ENCODE measurements at places on chromosomes 5 and 9. TPM values are rescaled to one million over a fixed set of nuclear protein-coding genes. Genes with fewer than 3 reads are reported as not detected.

IL5 gene
- total RNA-seq: not detected

NUTM2G gene
- not detected for total RNA-seq

GPR21 gene
- not detected for total RNA-seq

CCDC152 gene
- total RNA-seq: 0.34 TPM

PGM5 gene
- total RNA-seq: 54.2 TPM

MYOT gene
- total RNA-seq: 753 TPM

ZNF300 gene
- total RNA-seq: 0.20 TPM

SLC6A3 gene
- total RNA-seq: not detected

CDH12 gene
- not detected for total RNA-seq

PHF24 gene
- total RNA-seq: 0.11 TPM

DAB2IP gene
- total RNA-seq: 66.2 TPM

IL13 gene
- not detected for total RNA-seq

CATSPER3 gene
- 1.8 TPM for total RNA-seq

RASGRF2 gene
- 5.1 TPM for total RNA-seq

FNIP1 gene
- 32.8 TPM for total RNA-seq

GHR gene
- 36.4 TPM for total RNA-seq

MTX3 gene
- 11.7 TPM for total RNA-seq

AGGF1 gene
- 13.4 TPM for total RNA-seq

SNX30 gene
- 2.3 TPM for total RNA-seq

SURF4 gene
- total RNA-seq: 69.4 TPM

CDX1 gene
- not detected for total RNA-seq

GLRA1 gene
- not detected for total RNA-seq

SNCB gene
- 0.91 TPM for total RNA-seq

SLC6A7 gene
- not detected for total RNA-seq

OTULINL gene
- 0.88 TPM for total RNA-seq

PDCD1LG2 gene
- 0.76 TPM for total RNA-seq

NUTM2F gene
- not detected for total RNA-seq

RETREG1 gene
- 203 TPM for total RNA-seq

KIF24 gene
- total RNA-seq: 0.54 TPM

GNA14 gene
- total RNA-seq: 1.1 TPM

OR13C5 gene
- total RNA-seq: not detected

PWWP2A gene
- 7.7 TPM for total RNA-seq

EIF4E1B gene
- total RNA-seq: not detected

LCNL1 gene
- total RNA-seq: 0.79 TPM

SLC27A6 gene
- not detected for total RNA-seq

TMEM252 gene
- not detected for total RNA-seq

FAM221B gene
- not detected for total RNA-seq

GRK6 gene
- 22.6 TPM for total RNA-seq

PCDHA13 gene
- total RNA-seq: not detected

GRXCR2 gene
- not detected for total RNA-seq

PLCXD3 gene
- 0.32 TPM for total RNA-seq

IL3 gene
- not detected for total RNA-seq

PCDHA8 gene
- total RNA-seq: not detected

C9orf50 gene
- not detected for total RNA-seq

LPAR1 gene
- 6.1 TPM for total RNA-seq

EXD3 gene
- 10.1 TPM for total RNA-seq

SSBP2 gene
- 36.7 TPM for total RNA-seq

DMXL1 gene
- 15.7 TPM for total RNA-seq

HTR4 gene
- total RNA-seq: 0.10 TPM

DNAH5 gene
- total RNA-seq: 0.05 TPM

SPATA9 gene
- not detected for total RNA-seq

Measured in psoas muscle (tissue), 8 donors.